ENCODE measurements at places on chromosomes 3 and 15. TPM values are rescaled to one million over a fixed set of nuclear protein-coding genes. Genes with fewer than 3 reads are reported as not detected.
A peak's percentile ranks its signal among the peaks of the same experiment; 100 is the strongest.

DNA sequence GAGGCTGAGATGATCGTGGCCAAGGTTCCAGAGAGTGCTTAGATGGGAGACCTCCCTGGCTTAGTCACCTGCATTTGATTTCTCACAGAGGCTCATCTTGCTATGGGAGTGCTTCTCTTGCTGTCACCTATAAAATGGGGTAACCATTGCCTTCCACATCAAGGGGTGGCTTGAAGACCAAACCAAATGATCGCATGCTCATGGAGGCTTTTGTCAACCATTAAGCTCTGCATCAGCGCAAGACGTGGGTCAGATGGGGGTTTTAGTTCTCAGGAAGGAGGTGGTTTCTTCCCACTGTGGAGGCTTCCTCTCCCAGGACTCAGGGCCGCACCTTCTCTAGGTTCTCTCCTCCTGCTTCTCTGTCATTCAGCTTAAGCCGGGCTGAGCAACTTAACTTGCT, 27.4 kb upstream of the NOX5 start:
- no peaks in the 10 kb centered on the region for H3K4me1 ChIP-seq
- no peak for DNase-seq
- H3K27me3 ChIP-seq = peaks cover 13% of the 10 kb centered on the region
- no peak overlapping the region for H3K4me3 ChIP-seq
- H3K36me3 ChIP-seq = no peaks in the 10 kb centered on the region

GRCh38 chr3:171317171-171317570, 143.0 kb downstream of the TNIK start:
- H3K4me3 ChIP-seq = no peak overlapping the region
- no peak for DNase-seq
- no peaks in the 10 kb centered on the region for H3K36me3 ChIP-seq
- H3K27ac ChIP-seq = no peak overlapping the region
- H3K27me3 ChIP-seq = no peaks in the 10 kb centered on the region

DNA sequence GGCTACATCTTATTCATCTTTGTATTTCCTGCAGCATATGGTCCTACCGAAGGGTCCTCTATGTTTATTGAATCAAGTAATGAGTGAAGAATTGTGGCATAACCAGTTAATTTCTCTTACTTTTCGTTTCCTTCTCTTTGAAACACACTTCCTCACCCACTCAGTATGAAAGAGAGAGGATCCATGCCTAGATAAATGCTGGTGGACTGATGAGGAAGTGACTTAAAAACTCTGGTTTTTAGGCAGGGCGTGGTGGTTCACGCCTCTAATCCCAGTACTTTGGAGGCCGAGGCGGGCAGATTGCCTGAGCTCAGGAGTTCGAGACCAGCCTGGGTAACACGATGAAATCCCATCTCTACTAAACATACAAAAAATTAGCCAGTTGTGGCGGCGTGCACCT, 2.2 kb upstream of the MB21D2 start:
- peaks cover 55% of the 10 kb centered on the region for H3K27me3 ChIP-seq
- no peaks in the 10 kb centered on the region for H3K36me3 ChIP-seq
- no peak overlapping the region for H3K4me3 ChIP-seq
- H3K4me1 ChIP-seq = peaks cover 21% of the 10 kb centered on the region
- no peak for DNase-seq
- H3K27ac ChIP-seq = no peak overlapping the region

DNA sequence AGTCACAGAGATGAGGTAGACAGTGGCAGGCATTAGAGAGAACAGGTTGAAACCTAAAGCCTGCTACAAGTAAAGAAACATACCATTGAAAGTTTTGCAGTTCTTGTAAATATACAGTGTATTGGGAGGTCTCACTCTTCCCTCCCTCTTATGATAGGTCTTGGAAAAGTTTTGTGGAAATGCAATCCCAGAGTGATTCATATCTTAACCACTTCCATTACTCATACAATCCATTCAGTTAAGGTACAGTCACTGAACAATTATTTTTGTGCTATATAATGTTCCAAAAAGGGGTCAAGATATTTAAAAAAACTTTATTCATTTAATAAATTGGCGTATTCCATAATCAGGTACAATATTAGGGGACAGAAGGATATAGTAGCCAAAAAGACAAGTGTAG, 737.7 kb upstream of the ALCAM start:
- no peak overlapping the region for H3K27ac ChIP-seq
- H3K27me3 ChIP-seq = no peaks in the 10 kb centered on the region
- no peaks in the 10 kb centered on the region for H3K36me3 ChIP-seq
- peaks cover 5% of the 10 kb centered on the region for H3K4me1 ChIP-seq

DNA sequence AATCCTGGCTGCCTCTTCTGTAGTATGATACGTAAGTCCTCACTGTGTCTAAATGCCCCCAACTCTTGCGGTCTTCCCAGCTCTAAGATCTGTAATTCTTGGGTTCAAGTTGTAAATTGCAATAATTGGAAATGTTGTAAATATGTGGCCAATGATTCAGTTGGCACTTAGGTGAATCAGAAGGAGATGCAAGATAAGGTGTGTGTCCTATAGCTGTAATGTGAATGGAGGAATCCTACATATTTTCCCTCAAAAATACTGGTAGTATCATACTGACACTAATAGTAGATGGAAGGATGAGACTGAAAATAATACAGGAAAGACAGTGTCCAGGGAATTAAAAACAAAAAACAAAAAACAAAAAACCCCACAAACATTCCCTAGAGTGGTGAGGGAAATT, 3.5 kb upstream of the ST3GAL6 start:
- H3K36me3 ChIP-seq = no peaks in the 10 kb centered on the region
- no peak for DNase-seq
- H3K27me3 ChIP-seq = peaks cover 14% of the 10 kb centered on the region
- H3K27ac ChIP-seq = no peak overlapping the region

- no peaks in the 10 kb centered on the region for H3K36me3 ChIP-seq
- H3K4me1 ChIP-seq = no peaks in the 10 kb centered on the region
- no peak overlapping the region for H3K4me3 ChIP-seq
- no peak for DNase-seq
- peaks cover 6% of the 10 kb centered on the region for H3K27me3 ChIP-seq
Observed at GRCh38 chr3:58651276-58651675, 15.3 kb downstream of the FAM3D start.

DNA sequence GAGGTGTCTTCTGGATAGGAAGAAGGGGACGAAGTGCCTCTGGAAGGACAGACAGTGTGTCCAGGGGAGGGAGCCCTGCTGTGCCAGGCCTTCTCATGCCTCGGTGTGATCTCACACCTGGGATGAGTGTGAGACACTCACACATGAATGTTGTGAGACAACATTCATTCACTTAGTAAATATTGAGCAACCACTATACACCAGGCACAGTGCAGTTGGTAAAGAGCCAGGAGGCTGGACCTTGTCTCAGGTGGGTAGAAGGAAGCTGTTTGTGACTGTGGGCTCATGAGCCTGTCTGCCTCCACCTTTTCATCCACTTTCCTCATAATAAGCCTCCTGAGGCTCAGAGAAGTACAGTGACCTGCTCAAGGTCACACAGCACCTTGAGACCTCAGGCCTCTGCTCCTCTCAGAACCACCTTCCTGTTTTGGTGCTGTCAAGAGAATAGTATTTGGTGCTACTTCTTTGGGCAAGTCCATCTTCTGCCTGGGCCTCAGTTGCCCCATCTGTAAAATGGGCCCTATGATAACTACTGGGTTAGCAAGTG, 20.9 kb downstream of the SLC6A6 start:
- H3K4me3 ChIP-seq = peak overlapping the region; percentile 81
- H3K27me3 ChIP-seq = no peaks in the 10 kb centered on the region
- peaks cover 38% of the 10 kb centered on the region for H3K36me3 ChIP-seq
- H3K4me1 ChIP-seq = peaks cover 75% of the 10 kb centered on the region

- no peaks in the 10 kb centered on the region for H3K4me1 ChIP-seq
- no peaks in the 10 kb centered on the region for H3K27me3 ChIP-seq
- peaks cover 13% of the 10 kb centered on the region for H3K36me3 ChIP-seq
- H3K4me3 ChIP-seq = no peak overlapping the region
- no peak for DNase-seq
Observed at GRCh38 chr15:76234337-76234889, 76.9 kb downstream of the ETFA start.

DNA sequence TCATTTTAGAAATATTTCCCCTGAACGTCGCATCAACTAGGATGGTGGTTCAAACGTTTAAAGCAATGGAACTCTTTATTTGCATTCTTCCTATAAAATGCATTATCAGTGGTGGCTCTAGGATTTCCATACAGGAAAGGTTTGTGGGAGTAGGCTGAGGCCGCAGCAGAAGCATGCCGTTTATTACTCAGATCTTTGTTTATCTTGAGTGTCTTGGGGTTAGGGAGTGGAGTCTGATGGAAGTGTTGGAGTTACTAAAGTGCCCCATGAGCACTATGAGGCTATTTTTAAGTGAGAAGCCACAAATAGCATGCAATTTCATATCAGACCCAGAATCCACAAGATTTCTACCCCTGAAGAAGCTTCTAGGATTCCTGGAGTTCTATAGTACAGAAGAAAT, 26.2 kb downstream of the ATOSA start:
- H3K27me3 ChIP-seq = no peaks in the 10 kb centered on the region
- no peak for DNase-seq
- H3K4me1 ChIP-seq = peaks cover 16% of the 10 kb centered on the region
- no peak overlapping the region for H3K4me3 ChIP-seq
- H3K36me3 ChIP-seq = peaks cover 47% of the 10 kb centered on the region
- peak overlapping the region; percentile 63 for H3K27ac ChIP-seq

DNA sequence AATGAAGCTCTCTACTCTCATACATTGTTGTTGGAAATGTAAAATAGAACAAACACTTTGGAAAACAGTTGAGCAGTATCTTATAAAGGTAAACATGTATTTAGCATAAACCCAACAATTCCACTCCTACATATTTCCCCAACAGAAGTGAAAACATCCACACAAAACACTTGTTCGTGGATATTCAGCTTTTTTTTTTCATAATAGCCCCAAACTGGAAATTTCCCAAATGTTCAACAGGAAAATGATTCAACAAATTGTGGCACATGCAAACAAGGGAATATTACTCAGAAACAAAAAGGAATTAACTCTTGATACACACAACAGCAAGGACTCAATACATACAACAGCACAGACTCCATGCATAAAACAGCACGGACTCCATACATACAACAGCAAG, 28.5 kb downstream of the RFTN1 start:
- peaks cover 71% of the 10 kb centered on the region for H3K4me1 ChIP-seq
- H3K36me3 ChIP-seq = peaks cover 75% of the 10 kb centered on the region
- no peak overlapping the region for H3K4me3 ChIP-seq
- DNase-seq = no peak
- no peak overlapping the region for H3K27ac ChIP-seq

DNA sequence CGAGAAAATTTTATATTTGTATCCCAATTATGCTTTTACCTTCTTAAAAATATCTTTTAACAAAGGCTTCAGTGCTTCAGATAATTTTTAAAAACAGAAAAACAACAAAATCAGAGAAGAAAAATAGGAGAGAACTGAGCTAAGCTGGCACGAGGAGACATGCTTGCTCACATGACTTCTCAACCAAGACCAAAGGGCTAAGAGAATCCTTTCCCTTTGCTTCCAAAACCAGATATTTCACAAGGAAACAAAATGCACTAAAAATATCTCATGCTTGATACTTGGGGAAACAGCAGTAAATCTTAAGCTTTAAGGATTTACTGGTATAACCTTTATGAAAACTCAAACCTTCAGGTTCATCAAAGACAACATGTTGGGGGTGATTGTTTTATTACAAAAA, 58.4 kb downstream of the CAPN7 start:
- DNase-seq = no peak
- H3K4me3 ChIP-seq = no peak overlapping the region
- peaks cover 68% of the 10 kb centered on the region for H3K36me3 ChIP-seq

DNA sequence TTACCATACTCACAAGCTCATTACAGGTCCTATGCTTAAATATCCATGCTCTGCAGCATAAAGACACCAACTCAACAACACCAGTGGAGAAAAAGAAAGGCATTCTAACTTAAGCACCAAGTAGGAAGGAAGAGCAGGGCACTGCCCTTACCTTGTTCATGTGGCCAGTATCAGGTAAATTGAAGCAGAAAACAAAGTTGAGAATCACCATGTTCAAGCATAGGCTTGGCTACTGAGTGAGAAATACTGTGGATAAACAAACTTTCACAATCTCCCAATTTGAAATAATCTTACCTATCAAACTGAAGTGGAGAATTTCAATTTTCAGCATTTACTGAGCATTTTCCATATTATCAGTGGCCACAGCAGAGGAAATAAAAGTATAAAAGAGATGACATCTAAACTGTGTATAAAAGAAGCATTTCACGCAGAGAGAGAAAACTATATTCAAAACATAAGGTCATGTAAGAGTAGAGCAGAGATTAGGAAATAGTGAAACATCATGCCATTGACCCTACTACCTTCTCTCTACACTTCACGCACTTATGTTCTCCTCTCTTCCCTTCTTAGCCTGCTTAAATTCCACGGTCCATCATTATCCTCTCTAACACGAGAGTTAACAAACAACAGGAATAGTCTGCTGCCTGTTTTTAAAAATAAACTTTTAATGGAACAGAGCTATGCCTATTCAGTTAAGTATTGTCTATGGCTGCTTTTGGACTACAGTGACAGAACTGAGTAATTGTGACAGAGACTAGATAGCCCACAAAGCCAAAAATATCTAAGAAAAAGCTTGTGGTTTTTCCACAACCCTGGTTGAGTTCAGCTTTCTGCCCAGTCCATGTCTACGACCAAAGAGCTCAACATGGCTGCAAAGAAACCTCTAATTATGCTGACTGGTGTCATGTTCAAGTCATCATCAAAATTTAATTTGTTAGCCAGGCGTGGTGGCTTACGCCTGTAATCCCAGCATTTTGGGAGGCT, 142.5 kb downstream of the NR1I2 start:
- H3K4me1 ChIP-seq = no peaks in the 10 kb centered on the region
- no peak overlapping the region for H3K27ac ChIP-seq
- no peak for DNase-seq
- H3K27me3 ChIP-seq = no peaks in the 10 kb centered on the region
- no peak overlapping the region for H3K4me3 ChIP-seq
- H3K36me3 ChIP-seq = peaks cover 12% of the 10 kb centered on the region

- peak overlapping the region; percentile 84 for H3K4me3 ChIP-seq
- H3K27ac ChIP-seq = peak overlapping the region; percentile 41
- H3K4me1 ChIP-seq = peaks cover 17% of the 10 kb centered on the region
- no peak for DNase-seq
- H3K36me3 ChIP-seq = peaks cover 15% of the 10 kb centered on the region
Observed at GRCh38 chr3:49122451-49122850, 1.8 kb upstream of the USP19 start.

GRCh38 chr3:71060536-71060935, 523.0 kb downstream of the FOXP1 start:
- H3K27ac ChIP-seq = peak overlapping the region; percentile 75
- H3K27me3 ChIP-seq = no peaks in the 10 kb centered on the region
- H3K4me1 ChIP-seq = peaks cover 70% of the 10 kb centered on the region
- H3K4me3 ChIP-seq = peak overlapping the region; percentile 66
- H3K36me3 ChIP-seq = peaks cover 44% of the 10 kb centered on the region

TNK2 gene
- total RNA-seq = 108 TPM

HESX1 gene
- 0.24 TPM for total RNA-seq

ADAMTSL3 gene
- total RNA-seq = not detected

IFT57 gene
- total RNA-seq = 64.9 TPM

TGM5 gene
- total RNA-seq = 0.17 TPM

GOLGA6L10 gene
- 1.4 TPM for total RNA-seq
